IMR-90 (cell line): ENCODE measurements at places on chromosomes 13 and 19. TPM values are rescaled to one million over a fixed set of nuclear protein-coding genes. Genes with fewer than 3 reads are reported as not detected.

Gene FFAR2
- total RNA-seq, result not detected in 2 replicates

- no peak for DNase-seq
Observed at GRCh38 chr19:11105014-11105636, 15.9 kb downstream of the LDLR start.

DNA sequence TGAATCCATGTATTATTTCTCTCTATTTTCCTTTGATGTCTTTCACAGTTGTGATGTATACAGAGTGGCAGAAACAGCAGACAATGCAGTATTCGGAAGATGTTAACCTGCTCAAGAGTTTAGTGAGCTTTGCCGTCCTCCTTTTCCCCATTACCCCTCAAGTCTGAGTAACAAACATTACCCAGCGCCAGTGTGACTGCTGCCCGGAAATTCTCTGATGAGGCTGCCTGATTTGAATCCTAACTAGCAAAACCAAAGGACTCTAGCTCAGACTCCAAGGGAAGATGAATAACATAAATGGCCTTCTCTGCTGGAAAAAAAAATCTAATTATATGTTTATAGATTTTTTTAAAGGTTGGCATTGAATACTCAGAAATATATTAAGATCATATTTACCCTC, 247.3 kb upstream of the SOX21 start:
- DNase-seq, result no peak

DNA sequence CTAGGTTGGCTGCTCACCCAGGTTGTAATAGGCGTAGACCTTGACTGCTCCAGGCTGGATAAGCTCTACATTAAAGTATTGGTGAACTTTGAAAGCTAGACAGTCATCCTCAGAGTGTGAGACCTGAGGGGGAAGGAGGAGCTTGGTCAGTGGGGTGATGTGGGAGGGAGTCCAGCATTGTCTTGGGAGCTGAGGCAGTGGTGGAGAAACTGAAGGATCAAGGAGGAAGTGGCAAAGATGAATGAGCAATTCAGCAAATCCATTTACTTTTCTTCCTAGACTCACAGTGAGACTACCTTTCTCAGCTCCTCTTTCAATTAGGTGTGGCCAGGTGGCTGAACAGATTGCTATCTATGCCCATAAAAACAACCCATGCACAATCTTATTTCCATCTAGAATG, 10.2 kb upstream of the TNFSF14 start:
- no peak for DNase-seq

Gene PIP5K1C
- total RNA-seq, result 10.8 and 13.6 TPM in 2 replicates
